ENCODE measurements at places on chromosomes 5 and 9.

- no peak for DNase-seq
These were observed 52.8 kb downstream of the CTNND2 start for GRCh38 chr5:11851416-11851815.

DNA sequence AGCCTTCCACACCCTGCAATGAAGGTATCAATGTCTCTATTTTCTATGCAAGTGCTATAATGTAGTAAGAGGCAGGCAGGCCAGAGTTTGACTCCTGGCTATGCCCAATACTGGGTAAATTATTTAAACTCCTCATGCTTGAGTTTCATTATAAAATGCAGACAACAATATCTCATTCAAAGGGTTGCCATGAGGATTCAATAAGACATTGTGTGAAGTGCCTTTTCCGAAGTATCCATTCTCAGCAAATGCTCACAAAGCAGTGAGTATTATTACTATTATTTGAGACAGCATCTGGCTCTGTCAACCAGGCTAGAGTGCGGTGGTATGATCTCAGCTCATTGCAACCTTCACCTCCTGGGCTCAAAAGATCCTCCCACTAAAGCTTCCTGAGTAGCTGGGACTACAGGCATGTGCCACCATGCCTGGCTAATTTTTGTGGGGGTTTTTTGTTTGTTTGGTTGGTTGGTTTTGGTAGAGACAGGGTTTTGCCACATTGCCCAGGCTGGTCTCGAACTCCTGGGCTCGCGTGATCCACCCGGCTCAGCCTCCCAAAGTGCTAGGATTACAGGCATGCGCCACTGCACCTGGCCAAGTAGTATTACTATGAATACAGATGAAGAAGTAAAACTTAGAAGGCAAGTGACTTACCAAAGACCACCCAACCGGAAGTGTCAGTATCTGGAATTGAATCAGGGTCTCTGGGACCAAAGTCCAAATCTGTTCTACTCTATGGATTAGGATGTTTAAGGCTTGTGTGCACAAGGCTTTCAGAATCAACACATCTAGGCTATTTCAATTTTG, 18.8 kb downstream of the ADAM19 start:
- no peak for DNase-seq

GRCh38 chr5:88391991-88392390, 123.3 kb upstream of the TMEM161B start:
- DNase-seq: no peak

- DNase-seq: no peak
These were observed 20.9 kb upstream of the GZMA start for GRCh38 chr5:55081541-55081940.

DNA sequence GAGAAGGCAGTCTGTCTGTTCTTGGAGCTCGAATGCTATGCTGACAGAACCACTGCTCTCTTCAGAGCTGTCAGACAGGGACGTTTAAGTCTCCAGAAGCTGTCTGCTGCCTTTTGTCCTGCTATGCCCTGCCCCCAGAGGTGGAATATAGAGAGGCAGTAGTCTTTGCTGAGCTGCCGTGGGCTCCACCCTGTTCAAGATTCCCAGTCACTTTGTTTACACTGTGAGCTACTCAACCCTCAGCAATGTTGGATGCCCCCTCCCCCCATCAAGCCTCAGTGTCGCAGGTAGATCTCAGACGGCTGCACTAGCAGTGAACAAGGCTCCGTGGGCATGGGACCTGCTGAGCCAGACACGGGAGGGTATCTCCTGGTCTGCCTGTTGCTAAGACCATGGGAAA, 344.2 kb downstream of the TMEM161B start:
- DNase-seq: no peak

DNA sequence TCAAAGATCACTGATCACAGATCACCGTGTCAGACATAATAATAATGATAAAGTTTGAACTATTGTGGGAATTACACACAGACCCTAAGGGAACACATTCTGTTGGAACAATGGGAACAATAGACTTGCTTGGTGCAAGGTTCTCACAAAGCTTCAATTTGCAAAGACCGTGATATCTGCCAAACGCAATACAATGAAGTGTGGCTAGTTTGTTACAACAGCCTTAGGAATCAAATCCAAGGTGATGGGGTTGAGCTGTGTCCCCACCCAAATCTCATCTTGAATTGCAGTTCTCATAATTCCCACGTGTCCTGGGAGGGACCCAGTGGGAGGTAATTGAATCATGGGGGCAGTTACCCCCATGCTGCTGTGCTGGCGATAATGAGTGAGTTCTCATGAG, 20.8 kb downstream of the KYAT1 start:
- no peak for DNase-seq

DNA sequence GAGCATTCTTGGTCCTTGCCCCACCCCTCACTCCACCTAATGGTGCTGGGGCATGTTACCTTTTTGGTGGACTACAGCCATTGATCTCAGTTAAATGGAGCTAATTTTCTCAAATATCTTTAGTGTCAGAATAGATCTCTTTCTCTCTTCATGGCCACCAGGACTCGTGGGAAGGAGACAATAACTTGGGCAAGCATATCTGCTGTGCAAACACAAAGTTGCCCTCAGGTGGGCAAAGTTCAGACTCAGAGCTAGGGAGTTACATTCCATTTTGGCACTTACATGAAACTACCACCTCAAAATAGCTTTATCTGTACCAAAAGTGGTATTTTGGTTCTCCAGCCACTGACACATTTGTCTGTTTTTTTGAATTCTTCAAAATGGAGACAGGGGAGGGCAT, 671.9 kb upstream of the KLF4 start:
- DNase-seq: no peak

DNA sequence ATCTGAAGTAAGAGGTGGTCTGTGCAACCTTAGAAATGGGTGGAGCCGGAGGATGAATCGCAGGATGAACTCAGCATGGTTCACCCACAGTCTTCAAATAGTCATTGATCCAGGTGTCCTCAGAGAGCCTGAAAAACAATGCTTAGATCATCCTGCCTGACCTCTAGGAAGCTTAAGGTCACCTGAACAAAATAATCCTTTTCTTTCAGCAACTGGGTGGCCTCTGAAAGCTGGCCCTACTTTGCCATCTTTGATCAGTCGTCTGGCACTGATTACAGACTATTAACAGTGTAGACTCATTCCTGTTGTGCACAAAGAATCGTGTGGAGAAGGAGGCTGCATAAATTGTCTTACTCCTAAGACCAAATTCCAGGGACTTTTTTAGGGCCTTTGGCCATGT, 50.7 kb downstream of the PIP5K1B start:
- DNase-seq: no peak

DNA sequence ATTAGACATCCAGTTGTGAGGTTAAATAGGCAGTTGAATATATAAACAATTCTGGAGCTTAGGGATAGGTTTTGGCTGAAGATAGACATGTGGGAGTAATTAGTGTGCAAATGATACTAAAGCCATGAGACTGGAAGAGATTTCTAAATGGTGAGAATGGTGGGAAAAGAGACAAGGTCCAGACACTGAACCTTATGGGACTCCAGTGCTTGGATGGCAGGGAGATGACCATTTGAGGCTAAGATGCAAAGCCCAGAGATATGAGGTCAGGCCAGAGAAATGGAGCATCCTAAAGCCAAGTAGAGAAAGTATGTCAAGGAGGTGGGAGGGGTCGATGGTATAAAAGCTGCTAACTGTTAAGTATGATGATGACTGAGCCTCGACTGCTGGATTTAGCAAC, 115.6 kb downstream of the SEMA5A start:
- no peak for DNase-seq

- no peak for DNase-seq
These were observed 43.4 kb downstream of the ALDH1A1 start for GRCh38 chr9:72909428-72909827.

DNA sequence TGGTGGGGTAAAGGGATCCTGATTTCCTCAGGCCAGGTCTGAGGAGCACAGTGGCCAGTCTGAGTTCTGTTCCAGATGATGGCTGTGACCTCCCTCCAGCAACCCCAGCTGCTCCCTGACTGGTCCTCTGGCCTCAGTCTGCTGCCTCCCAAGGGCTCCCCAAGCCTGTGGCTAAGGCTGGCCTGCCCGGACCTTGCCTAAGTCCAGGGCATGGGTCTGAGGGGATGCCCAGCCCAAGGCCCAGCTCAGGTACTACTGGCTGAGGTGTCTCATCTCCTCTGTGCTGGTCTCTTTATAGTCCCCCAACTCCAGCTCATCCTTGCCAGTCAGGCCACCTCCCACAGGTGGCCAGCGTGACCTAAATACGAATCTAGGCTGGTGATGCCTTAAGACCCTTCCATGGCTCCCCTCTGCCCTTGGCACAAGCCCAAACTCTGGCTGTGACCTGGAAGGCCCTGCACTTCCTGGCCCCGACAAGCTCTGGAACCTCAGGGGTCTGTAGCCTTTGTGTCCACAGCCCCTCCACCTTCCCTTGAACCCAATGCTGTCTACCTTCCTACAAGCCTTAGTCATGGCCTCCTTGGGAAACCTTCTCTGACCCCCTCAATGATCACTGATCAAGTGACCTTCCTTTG, 9.8 kb downstream of the KIF12 start:
- DNase-seq: no peak

- no peak for DNase-seq
These were observed 44.8 kb downstream of the NLN start for GRCh38 chr5:65766781-65767180.

DNA sequence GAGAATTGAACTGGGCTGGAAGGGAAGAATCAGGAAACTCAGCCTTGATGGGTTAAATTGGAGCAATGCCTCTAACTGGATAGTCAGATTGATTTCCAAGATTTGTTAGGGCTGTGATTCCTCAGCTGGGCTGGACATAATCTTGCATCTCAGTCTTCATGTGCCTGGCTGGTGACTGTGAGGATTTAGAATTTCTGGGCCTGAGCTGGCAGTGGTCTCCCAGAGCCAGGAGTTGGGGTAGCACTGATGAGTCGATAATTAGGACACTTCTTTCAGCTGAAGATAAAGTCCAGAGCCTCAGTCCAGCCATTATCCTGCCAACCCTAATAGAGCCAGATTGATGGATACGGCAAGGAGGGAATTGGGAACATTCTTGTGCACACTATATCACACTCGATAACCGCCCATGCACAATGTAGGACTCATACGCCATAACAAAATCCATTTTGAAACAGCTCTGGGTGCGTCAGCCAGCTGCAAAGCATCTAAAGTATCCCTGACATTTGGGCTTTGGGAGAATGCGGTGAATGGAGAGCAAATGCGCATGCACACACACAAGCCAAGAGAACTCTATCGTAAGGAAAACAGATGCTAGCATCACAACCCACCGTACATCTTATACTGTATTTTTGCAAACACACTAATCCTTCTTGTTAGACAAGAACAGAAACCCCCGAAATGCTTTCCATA, 405.1 kb upstream of the KLF4 start:
- no peak for DNase-seq

DNA sequence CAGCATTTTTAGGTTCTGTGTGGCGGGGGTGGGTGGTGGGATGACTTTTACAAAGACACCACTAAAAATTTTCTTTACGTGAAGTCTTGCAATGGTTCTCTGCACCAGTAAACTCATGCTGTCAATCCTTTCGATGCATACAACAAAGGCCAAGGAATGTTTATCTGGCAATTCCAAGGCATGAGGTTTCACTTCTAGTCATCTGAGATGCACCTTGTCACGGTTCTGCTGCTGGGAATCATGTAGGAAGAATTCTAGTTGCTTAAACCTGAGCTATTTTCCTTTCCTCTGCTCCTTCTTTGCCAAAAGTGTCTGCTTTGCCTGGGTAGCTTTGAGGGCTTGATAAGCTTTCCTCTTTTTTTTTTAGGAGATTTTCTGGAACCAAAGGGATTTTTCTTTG, 1204.5 kb upstream of the SEMA6A start:
- DNase-seq: no peak

GRCh38 chr9:129490583-129491486, 130.1 kb downstream of the C9orf50 start:
- DNase-seq: no peak

DNA sequence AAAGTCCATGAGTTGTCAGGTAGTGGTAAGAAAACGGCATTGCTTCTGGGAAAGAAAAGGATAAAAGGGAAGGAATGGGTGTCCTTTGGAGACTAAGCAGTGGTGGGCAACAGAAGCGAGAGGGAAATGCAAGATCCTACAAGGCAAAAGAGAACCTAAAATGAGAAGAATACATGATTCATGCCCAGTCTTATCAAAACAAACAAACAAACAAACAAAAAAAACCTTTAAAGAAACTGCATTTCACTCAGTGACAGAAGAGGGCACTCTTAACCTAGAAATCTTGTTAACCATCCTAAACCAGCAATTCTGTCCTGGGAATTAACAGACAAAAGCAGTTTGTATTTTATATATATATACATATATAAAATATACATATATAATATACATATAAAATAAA, 88.5 kb downstream of the SUSD1 start:
- peak; percentile 33 for DNase-seq

GRCh38 chr5:147481376-147481775, 28.5 kb downstream of the DPYSL3 start:
- DNase-seq: no peak

- DNase-seq: no peak
These were observed 140.7 kb downstream of the MTX3 start for GRCh38 chr5:79850316-79850822.

- DNase-seq: no peak
These were observed 84.3 kb downstream of the HTR1A start for GRCh38 chr5:63877961-63878360.

- DNase-seq: no peak
These were observed 71.8 kb downstream of the FRMD3 start for GRCh38 chr9:83466351-83466750.

- DNase-seq: no peak
These were observed 52.5 kb downstream of the ZNF474 start for GRCh38 chr5:122181863-122182262.

DNA sequence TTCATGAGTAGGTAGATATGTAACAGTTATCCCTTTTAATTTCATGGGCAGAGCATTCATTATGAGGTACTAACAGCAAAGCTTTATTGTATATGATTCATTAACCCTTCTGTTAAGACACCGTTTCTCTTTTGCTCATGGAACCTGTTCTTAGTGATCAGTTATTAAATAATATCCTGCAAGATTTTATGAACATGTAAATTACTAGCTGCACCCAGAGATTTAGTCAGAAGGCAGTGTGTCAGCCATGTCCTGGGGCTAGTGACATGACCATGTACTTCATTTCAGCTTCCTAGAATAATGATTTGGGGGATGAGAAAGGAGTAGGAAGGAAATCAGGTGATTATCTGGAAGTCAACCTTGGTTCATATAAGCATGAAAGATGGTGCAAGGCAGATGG, 7.0 kb downstream of the MAST4 start:
- DNase-seq: no peak
